ENCODE measurements at places on chromosomes 3 and 15. TPM values are rescaled to one million over a fixed set of nuclear protein-coding genes. Genes with fewer than 3 reads are reported as not detected.

Gene QTRT2
- 16.4 TPM for total RNA-seq

Gene TMEM108
- 0.95 TPM for total RNA-seq

Gene SHF
- total RNA-seq = 10.4 TPM

Gene DPPA2
- not detected for total RNA-seq

Gene NT5DC2
- total RNA-seq = 20.3 TPM

Gene SLC27A2
- 22.9 TPM for total RNA-seq

Gene MKRN2OS
- 8.2 TPM for total RNA-seq

Gene BOC
- total RNA-seq = 20.5 TPM

Gene TMEM40
- not detected for total RNA-seq

Gene ISL2
- total RNA-seq = 0.86 TPM

Gene RTP4
- 5.4 TPM for total RNA-seq

Gene EPHA3
- total RNA-seq = 15.3 TPM

All from mucosa of gallbladder (tissue), 1 donor.